Right ventricle myocardium inferior (tissue), 1 donor: ENCODE measurements at places on chromosomes 3 and 15.

DNA sequence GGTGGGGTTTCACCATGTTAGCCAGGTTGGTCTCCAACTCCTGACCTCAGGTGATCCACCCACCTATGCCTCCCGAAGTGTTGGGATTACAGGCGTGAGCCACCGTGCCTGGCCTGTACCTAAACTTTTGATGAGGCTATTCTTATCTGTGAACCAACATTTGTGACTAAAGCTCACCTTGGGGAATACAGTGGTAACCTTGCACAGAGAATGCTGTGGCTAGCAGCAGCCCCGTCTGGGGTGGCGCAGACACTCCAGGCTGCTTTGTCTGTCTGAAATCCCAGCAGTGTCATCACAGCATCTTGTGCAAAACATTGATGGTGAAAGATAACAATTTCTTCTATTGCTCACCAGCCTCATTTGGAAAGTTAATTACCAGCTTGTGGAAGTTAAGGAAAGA, 58.9 kb downstream of the CMTM8 start:
- no peak for DNase-seq

DNA sequence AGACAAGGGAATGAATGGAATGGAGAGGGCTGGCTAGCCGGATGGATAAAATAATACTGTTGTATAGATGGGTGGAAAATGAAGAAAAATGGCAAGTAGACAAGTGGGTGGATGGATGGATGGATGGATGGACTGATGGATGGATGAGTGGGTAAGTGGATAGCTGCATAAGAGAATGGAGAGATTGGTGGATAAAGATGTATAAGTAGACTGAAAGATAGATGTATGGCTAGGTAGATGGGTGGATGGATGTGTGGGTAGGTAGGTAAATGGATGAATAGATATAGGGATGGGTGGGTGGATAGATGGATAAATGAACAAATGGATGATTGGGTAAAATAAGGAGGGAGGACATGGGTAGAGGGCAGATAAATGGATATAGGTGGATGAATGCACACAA, 13.9 kb downstream of the CPNE9 start:
- no peak for DNase-seq

DNA sequence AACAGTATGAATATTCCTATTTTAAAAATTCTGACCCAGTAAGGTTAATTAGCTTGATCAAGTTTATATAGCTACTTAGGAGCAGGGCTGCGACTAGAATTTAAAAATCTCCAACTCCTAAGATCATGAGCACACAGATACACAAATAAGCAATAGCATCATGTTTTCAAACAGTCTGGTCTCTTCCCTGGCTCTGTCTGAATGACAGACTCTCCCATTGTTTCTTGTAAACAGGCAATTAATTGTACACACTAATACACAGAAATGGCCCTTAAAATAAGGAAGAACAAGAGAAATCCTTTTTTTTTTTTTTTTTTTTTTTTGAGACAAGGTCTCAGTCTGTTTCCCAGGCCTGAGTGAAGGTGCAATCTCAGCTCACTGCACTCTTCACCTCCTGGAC, 1064.4 kb upstream of the CFAP20DC start:
- DNase-seq: no peak

DNA sequence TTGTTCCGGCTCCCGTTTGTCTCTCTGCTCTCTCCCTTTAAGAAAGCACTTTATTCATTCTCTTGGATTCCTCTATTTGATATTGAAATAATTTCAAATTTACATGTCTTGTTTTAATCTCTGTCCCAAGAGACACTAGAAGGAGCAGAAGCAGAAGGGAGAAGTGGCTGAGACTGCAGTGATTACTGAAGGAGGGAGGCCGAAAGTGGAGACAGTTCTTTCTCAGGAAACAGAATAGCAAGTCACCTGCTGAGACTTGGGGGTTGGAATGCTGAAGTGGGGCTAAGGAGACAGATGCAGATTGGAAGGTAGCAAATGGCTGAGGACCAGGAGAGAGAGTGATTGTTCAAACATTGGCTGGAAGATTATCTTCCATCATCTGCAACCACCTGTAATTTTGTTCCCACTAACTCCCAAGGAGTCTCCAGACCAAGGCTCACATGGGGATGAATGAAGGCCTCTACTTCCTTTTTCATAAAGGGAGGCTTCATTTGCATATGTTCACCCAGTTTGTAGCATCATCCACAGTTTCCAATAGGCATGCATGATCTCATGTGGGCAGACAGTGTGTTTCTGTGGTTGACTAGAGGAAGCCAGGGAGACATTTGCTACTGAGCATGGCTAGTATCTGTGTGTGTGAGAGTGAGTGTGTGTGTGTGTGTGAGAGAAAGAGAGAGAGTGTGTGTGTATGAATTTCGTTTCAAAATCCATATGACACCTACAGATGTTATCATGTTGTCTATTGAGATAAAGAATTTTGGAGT, 24.0 kb downstream of the LTF start:
- DNase-seq: no peak

- DNase-seq: no peak
Observed at GRCh38 chr3:155270063-155270462, 23.4 kb downstream of the STRIT1 start.
